ENCODE measurements at places on chromosomes 16 and 17. TPM values are rescaled to one million over a fixed set of nuclear protein-coding genes. Genes with fewer than 3 reads are reported as not detected.

GRCh38 chr16:60304720-60305119 lies 1570.6 kb upstream of the GOT2 start:
- no peak for DNase-seq

- no peak for DNase-seq
Measured at GRCh38 chr17:82836823-82837357, 2.9 kb downstream of the ZNF750 start.

- DNase-seq: no peak
Measured at GRCh38 chr16:78278056-78278450, 178.6 kb downstream of the WWOX start.

Gene FBXO47
- total RNA-seq: not detected

Gene GPR179
- total RNA-seq: not detected

Gene TRPV2
- total RNA-seq: 45.2 TPM

All from CD4-positive, alpha-beta T cell (primary cell).